Epithelial cell of proximal tubule (primary cell): ENCODE measurements at places on chromosomes 4 and X.
A peak's percentile ranks its signal among the peaks of the same experiment; 100 is the strongest.

- no peak for DNase-seq
Measured at GRCh38 chr4:23091711-23092110, 399.0 kb downstream of the GBA3 start.

GRCh38 chr4:113962016-113962347 is 17.5 kb downstream of the ARSJ start:
- no peak for DNase-seq

- no peak for DNase-seq
Measured at GRCh38 chrX:65581661-65582339, 47.2 kb upstream of the LAS1L start.

DNA sequence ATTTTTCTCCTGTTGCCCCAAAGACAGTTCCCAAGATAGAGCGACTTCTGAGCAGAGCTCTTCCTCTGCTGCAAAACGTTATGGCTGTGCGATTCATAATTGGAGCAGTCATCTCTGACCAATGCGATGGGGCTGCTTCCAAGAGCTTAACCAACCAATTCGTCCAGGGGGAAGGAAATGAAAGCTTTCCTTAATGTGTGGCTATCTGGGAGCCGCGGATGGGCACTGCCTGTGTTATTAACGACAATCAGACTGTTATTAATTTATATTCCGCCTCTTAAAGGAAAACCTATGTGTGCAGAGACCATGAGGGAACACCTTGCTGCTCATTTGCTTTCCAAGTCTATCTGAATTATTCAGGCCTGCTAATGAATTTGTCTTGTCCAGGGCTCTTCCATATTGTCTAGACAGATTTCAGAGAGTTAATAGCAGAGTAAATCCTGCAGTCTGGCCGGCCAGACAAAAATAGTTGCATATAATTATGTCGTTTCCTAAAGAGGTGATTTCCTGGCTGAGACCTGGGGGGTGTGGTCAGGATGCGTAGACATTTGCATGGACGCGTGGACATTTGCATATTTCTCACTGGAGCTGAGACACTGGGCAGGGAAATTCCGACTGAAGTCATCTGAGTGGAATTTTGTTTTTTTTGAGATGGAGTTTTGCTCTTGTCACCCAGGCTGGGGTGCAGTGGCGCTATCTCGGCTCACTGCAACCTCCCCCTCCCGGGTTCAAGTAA is 135.4 kb downstream of the HMX1 start:
- no peak for DNase-seq

- DNase-seq = no peak
Measured at GRCh38 chrX:112197840-112198239, 115.3 kb upstream of the TRPC5 start.

GRCh38 chr4:25797136-25797535 is 65.7 kb downstream of the SEL1L3 start:
- no peak for DNase-seq

DNA sequence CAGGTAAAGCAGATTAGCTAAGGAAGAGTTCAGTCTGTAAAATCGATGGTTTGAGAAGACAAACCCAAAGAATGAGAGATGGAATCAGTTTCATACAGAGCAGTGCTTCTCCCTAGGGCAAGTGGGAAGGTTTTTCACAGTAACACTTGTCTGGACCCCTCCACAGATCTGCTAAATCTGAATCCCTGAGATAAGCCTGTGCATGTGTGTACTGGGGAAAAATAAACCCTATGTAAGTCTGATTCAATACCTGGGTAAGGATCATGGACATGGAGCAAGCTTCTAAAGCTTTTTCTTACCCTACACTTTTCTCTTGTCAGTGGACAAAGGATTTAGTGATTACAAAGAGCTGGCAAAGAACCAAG is 13.6 kb downstream of the ELOVL6 start:
- no peak for DNase-seq

- DNase-seq = peak; percentile 27
Measured at GRCh38 chr4:102253860-102254259, 91.4 kb downstream of the SLC39A8 start.

DNA sequence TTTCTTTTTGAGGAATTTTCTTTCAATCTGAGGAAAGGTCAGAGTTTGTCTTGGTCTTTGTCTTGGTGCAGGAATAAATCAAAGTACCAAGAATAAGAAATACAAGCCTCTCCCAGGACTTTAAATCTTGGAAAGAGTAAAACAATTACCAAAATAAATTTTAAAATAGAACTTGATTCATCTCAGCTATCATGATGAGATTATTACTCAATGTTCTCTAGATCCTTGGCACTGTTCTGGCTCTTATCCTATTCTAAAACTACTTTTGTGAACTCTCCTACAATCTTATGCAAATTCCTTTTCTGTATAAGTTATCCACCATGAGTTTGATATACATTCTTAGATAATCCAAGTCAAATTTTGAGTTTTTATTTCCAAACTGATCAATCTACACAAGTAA is 464.3 kb downstream of the PPARGC1A start:
- no peak for DNase-seq

DNA sequence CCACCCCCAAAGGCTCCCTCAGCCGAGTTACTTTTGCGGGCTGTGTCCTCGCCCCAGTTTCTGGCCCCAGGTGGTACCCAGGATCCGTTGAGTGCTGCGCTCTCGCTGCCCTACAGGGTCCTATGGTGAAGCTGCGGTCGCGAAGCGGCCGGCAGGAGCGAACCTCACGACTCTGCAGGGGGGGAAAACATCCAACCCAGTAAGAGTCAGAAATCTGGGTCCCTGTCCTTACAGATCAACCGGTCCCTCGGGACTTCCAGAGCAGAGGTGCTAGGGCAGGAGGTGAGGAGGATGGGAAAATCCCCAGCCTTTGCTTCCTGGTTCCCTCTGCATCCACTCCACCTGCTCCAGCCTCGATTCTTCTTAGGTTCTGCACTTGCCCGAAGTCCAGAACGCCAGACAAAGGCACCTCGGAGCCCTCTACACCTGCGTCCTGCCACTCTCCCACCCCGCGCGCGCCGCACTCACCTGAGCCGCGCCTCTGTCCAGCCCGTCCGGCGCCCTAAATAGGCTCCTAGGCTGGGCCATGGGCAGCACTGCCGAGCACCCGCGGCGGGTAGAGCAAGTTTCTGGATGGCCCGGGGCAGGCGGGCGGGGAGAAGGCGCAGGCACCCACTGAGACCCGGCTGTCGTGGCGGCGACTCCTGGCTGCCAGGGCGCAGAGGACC is at the start of gene HS3ST1:
Gene HS3ST1, minus strand, starts transcription at position 664 of the 668 bp plus-strand sequence. CDS start 28,889 bp downstream, outside the sequence.
- DNase-seq = no peak

DNA sequence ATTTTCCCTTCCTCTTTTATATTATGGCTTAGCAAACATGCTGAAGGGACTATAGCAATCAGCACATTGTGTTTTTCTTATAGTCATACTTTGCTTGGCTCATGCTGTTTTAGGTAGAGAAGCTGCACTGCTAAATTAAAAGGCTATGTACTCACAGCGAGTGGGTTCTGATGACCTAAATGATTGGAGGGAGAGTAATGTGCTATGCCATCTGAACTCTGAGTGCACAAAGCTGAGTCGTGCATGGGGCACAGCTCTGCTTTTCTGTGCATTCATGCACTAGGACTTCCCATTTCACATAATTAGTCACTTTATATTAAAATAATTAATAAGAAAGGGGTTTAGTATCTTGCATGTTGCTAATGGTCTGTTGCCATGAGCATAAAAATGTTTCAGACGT is 132.7 kb upstream of the ADGRL3 start:
- DNase-seq = no peak

- no peak for DNase-seq
Measured at GRCh38 chr4:13892739-13893105, 265.2 kb upstream of the BOD1L1 start.

DNA sequence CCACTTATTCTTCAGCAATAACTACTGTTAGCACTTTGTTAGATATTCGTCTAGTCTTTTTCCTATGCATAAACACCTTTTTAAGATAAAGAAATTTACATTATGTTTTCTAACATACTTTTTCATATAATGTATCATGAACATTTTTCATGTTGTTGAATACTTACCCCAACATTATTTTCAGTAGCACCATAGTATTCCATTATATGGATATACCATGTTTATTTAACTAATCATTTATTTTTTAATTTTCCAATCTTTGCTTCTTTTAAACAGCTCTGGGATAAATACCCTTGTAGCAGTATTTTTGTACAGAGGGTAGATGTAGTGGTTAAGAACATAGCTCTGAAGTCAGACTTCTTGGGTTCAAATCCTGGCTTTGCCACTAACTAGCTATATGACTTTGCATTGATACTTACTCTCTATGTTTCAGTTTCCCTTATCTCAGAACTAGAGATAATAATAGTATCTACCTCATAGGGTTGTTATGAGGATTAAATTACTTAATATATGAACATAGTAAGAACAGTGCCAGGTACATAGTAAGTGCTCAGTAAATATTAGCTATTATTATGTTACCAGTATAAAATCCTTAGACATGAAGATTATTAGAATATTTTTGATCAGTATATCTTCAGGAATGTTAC is 11.3 kb downstream of the EXOC1 start:
- DNase-seq = no peak

DNA sequence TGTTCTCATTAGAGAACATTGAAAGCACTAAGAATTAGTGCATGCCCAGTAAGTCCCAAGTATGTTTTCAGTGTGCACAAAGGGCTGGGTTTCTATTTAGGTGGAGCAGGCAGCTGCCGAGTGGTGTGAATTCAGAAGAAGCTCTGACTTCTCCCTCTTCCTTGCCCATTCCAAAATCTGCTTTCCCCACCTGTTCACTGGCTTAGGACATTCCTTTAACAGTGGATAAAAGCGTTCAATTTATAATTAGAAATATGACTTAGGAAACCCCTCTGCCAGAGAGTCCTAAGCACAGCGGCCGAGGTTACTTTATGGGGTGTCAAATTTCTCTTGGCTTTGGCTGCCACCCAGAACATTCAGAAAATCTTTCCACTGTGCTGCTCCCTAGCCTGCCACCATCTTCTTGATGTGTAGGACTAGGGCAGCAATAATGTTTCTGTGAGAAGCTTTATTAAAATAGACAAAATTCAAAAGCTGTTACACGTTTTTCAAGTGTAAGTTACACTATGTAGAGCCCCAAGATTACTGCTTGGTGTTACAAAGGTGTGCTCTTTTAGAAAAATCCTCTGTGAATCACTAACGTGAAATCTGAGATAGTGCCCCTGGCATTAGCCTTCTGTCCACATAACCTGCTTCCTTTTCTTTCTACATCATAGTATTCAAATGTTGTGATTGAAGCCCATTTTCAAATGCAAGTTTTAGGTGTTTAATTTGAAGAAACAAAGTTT is 191.6 kb upstream of the ANKRD50 start:
- DNase-seq = peak; percentile 2

GRCh38 chr4:18754180-18754579 is 732.6 kb upstream of the LCORL start:
- no peak for DNase-seq

GRCh38 chr4:3500634-3501101 is 31.6 kb downstream of the LRPAP1 start:
- no peak for DNase-seq

- DNase-seq = no peak
Measured at GRCh38 chrX:13077168-13077567, 32.7 kb upstream of the FAM9C start.

DNA sequence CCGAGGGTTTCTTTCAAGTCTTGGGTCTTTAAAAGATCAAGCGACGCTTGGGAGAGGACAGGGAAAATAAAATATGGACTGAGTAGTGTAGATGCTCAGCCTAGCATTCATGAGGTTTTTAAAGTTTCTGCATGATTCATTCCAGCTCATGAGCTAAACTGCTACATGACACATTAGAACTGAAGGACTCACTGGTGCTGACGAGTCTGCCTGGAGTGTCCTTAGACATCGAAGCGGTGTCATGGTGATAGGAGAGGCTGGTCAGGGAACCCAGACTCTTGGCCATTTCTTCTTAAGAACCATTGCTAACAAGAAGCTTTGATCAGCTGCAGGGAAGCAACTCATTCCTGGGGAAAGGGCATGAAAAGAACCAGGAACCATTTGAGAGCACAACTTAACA is 158.6 kb downstream of the TRIML1 start:
- no peak for DNase-seq

- DNase-seq = no peak
Measured at GRCh38 chrX:118702741-118703140, 24.7 kb upstream of the IL13RA1 start.

- DNase-seq = no peak
Measured at GRCh38 chrX:131633285-131633917, 89.5 kb downstream of the OR13H1 start.

- DNase-seq = peak; percentile 7
Measured at GRCh38 chrX:133090236-133090809, 6.6 kb downstream of the USP26 start.

DNA sequence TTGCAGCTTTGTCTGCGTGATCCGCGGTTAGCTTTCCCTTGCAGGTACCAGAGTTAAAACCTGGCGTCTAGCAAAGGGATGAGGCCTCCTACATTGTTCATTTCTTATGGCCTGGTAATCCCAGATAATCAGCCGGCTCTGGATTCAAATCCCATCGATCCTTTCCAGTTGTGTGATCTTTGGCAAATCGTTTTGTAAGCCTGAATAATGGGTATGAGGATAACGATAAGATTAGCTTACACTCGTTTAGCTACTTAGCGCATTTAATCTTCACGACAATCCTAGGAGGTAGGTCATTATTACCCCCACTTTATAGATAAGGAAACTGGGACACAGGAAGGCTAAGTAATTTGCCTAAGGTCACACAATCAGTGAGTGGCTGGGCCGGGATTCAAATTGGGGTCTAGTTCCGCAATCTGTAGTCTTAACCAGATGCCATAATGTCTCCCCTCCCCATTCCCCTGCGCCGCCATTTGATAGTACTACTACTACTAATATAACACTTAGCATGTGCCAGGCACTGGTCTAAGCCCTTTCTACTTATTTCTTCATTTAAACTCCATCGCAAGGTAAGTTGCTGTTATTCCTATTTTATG is 1.7 kb upstream of the UBA1 start:
- DNase-seq = no peak

GRCh38 chr4:155667568-155668511 is 1.2 kb downstream of the GUCY1A1 start:
- no peak for DNase-seq
